ENCODE measurements at places on chromosomes 5 and 9.

DNA sequence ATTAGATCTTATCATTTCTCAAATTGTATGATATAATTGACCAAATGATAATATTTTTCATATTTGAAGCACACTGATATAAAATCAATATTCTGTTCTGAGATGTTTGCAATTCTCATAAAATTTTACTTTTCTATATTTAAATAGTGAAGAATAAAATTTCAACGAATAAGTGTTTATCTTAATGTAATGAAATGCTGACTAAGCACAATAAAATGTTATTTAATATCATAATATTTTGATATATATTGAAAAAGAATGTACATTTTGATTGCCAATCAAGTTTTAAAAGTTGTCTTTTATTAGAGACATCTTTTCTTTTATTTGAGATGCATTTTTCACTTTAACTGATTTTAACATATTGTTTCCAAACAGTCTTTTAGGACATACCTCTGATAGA, 416.1 kb downstream of the TAF11L14 start:
- DNase-seq, result no peak

DNA sequence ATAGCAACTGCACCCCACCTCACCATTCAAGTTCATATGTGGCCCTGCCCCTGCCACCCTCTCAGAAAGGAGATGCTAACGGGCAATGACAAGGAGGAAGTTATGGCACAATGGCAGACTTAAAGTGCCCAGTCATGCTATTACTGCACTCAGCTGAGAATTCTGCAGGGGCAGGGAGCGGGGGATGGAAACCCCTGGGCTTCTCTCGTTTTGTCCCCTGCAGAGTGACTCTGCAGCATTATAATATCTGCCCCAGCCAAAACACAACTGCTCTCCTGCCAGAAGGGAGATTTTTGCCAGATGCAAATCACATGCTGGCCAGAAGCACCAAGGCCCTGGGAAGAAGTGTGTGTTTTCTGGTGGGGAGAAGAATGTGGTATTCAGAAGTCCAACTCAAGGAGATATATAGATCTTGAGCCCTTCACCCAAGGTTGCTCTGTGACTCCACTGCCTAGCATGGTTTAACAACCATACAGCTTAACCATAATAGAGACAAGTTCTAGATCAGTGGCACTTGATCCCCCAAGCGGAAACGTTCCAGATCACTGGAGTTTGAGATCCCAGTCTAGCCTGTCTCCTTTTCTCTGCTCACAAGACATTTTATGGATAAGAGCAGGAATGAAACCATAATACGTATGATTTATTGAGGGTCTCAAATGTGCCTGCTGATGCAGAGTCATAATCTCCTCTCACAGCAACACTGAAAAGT, 207.0 kb upstream of the MAP3K1 start:
- no peak for DNase-seq

DNA sequence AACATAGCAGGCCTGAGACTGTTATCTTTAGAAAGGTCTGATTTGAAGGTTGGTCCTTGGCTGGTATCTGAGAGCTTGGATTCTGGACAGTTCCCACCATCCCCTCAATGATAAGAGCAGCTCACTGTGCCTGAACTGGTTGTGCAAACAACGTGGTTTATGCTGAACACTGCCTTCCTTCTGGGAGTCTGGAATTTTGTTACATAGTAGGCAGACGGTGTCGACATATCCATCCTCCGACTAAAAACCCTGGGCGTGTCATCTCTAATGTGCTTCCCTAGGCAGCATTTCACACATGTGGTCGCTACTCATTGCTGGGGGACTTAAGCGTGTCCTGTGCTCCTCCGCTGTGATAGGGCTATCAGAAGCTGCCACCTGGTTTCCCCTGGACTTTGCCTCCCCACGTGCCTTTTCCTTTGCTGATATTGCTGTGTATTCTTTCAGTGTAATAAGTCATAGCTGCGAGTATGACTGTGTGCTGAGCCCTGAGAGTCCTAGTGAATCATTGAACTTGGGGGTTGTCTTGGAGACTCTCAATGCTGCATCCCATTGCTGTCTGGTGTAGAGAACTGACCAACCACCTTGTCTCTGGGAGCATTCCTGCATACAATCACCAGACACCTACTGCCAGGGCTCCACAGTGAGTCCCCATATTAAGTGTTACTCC, 119.1 kb upstream of the TBC1D2 start:
- no peak for DNase-seq

DNA sequence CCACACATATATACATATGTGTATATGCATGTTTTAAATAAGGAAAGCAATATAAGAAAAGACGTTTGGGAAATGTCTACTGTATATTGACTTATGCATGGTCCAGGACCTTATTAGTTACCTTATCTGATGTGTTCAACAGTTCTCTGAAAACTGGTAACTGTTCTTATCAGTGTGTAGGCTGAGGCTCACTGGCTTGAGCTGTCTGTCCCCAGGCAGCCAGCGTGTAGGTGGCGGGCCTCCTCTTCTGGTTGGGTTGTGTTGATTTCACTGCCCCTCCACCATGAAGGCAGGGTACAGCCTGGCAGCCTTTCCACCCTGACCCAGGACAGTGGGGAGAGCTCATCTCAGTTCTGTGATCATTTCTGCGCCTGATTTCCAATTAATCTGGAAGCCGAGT, 38.7 kb upstream of the SEMA4D start:
- no peak for DNase-seq

- DNase-seq, result no peak
Observed at GRCh38 chr9:123773783-123774182, 156.1 kb downstream of the DENND1A start.

- DNase-seq, result no peak
Observed at GRCh38 chr9:101572316-101572715, 22.5 kb downstream of the PPP3R2 start.

- no peak for DNase-seq
Observed at GRCh38 chr5:154110716-154111115, 71.9 kb downstream of the MFAP3 start.

DNA sequence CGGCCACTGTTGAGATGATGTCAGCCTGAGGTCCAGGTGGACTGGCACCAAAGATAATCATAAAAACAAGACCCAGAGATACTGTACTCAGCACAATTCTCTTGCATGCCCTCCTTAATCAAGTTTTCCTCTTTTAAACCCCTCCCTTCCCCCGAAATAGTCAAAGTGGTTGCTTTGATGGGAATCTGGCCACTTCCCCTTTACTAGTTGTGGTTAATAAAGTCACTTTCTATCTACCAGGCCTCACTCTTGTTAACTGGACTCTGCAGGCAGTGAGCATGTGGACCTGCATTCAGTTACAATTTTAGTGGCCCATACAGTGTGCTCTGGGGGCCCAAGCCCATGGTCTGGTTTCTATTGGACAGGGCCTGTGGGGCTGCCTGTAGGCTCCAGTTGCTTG, 17.5 kb downstream of the FBP2 start:
- no peak for DNase-seq

- DNase-seq, result no peak
Observed at GRCh38 chr5:14406554-14406849, 175.1 kb upstream of the OTULINL start.

- no peak for DNase-seq
Observed at GRCh38 chr5:55102348-55102747, at the start of gene GZMA. Gene GZMA (plus strand): TSS chr5:55102646. CDS start chr5:55102683, 37 bp downstream.

DNA sequence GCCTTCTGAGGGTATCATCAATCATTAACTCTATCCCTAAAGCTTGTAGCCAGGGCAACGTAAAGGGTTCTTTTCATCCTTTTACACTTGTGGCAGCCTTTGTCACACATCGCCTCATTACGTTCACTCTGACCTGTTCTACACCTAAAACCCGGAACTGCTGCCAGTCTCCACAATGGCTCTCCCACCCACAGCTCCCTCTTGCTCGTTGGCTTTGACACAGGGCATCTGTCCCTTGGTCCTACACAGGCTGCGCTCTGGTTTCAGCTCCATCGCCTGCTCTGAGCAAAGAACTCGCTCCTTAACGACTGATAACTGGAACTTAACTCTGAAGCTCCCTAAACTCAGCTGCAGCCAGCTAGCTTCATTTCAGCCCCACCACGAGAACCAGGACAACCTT, 112.8 kb upstream of the CTNND2 start:
- DNase-seq, result no peak

DNA sequence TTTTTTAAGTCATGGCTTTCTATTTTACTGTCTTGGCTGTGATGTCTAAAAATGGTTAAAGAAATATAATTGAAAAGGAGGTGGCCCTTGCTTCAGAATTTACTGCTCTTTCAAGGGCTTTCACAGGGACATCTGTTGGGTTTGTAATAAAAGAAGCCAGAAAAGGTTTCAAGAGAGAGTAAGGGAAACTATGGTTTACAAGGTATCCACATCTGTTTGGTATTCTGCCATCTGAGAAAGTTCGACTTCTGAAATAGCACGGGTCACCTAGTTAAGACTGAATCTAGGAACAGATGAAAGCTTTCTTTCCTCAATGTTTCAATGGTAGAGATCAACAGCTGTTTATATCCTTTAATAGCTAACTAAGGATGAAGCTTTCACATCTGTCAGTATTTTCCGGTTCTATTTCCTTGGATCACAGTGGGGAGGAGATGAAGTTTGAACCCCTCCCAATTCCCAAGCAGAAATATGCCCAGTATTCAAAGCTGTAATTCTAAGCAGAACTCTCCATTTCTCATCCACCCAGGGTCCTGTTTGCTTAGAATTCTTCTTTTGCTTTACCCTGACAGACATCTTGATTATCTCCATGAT, 72.8 kb upstream of the IFNK start:
- DNase-seq, result no peak

DNA sequence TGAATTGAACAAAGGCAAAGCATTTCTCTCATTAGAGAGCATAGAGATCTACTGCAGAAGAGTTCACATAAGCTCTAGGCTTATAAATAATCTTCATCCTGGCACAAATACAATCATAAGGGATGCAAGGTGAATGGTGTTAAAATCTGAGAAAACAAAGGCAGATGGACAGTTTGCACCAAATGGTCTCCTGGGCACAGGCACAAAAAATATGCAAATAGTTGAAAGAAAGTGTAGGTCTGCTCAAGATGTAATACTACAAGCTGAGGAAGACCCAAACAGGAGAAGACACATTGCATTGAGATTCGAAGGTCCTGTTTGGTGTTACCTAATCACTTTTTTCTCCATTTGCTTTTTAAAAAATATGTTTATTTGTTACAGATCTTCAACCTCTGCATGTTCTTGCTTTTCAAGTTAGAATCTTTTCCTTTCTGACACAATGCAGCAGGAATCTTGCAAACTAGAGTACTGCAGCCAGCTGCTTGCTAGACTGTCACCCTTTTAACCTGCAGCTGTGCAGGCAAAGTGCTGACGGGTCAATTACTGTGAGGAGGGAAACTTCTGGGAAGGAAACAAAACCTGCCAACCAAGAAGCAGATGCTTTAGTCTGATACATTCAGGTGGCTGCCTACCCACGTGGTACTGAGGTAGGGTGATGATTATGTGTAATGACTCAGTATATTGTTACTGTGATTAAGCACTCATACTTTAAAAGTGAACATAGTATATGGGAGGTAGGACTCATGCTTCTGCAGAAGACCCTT, 1048.6 kb upstream of the SEMA6A start:
- no peak for DNase-seq

GRCh38 chr9:77883133-77883532, 148.5 kb downstream of the GNAQ start:
- no peak for DNase-seq

DNA sequence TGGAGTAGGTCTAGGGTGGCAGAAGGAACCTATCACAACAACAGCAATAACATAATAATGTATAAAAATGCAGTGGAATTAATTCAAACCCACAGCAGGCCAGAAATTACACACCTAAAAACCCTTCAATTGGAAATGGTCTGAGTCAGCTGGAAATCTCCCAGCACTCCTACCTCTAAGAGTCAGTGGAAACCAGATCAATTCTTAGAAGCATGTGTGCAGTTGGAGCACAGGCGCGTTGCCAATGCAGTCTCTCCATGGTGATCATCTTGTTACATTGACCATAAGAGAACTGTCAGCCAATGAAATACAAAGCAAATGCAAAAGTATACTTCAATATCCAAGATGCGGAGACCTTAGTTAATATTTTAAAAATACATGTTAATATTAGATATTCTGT, 15.1 kb upstream of the CSNK1G3 start:
- DNase-seq, result no peak

DNA sequence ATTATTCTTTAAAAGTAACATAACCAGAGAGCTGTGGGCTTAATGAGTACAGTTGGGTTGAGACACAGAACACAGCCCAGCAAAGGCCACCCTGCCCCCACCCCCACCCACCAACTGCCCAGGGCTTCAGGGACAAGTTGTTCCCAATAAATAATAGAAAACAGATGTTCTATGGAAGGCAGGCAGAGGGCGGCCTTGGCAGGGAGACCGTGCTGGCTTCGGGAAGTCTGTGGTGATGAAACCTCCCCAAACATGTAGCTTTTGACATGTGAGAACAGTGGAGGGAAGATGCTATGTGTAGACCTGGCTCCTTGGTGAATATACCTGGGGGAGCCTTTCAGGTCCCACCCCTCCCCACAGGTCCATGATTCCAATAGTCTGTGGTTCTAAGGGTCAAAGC, 10.0 kb downstream of the TRAF1 start:
- DNase-seq, result peak; percentile 74

DNA sequence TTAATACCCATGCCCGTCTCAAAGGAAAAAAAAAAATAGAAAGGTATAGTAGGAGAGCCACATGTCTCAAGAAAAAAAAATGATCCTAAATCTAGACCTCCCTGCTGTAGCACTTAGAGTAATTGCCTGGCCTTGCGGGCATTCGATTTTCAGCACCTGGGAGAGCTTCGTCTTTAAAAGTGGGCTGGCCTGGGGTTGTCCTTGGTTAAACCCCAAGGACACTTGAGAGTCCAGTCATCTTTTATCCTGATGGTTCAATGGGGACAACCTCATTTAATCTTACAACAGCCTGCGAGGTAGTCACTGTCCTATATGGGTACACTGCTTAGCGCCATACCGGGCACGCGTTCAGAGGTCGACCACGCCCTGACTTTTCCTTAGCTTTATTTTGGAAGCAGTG, 60.1 kb downstream of the MAT2B start:
- DNase-seq, result no peak

DNA sequence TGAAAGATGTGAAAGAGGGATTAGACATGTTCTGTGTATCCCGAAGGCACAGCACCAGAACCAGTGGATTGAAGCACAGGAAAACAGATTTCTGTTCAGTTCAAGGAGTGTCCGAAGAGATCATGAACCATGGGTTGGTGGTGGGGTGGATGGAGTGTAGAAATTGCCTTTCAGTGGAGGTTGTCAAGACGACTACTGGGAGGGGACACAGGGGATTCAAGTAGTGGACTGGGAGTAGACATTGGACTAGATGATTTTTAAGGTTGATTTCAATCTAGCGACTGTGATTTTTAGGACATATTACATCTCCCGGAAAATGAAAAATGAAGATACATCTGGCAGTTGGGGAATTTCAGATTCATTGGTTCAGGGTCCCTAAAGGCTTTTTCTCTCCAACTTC, 35.9 kb upstream of the TNFAIP8 start:
- DNase-seq, result no peak

DNA sequence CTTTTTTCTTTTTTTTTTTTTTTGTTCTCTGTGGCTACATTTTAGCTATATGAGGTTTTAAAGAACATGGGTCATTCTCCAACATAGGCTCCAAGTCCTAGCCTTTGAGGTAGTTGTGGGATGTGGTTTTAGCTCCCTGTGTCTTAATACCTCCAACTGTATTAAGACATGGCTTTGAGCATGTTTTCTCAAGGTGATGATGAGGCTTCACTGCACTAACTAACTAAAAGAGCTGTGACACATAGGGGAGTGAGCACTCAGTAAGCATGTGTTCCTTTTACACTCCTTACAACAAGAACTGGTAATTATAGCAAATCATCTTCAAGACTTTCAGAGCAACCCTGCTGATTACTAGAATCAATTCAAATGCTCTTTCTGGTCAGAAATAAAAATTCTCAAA, 333.6 kb upstream of the CCNH start:
- DNase-seq, result no peak
